ENCODE measurements at places on chromosomes 2 and 18.

GRCh38 chr2:73640946-73641766 is 1.1 kb downstream of the NAT8 start:
- DNase-seq = no peak

DNA sequence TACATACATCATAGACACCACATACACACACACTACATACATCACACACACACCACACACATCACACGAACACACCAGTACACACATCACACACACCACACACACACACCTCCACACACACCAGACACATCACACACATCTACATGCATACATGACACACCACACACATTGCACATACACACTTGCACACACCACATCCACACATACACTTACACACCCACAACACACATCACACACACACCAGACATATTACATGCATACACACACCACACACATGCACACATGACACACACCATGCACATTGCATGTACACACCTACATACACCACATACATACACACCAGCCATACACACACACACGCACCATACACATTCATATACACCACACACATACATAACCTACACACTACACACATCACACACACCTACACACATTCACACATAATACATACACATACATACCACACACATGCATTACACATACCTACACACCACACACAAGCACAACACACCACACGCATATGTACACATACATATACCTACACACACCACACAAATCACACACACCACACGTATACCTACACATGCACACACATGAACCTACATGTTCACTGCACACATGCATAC is 156.5 kb downstream of the NDUFA10 start:
- no peak for DNase-seq

GRCh38 chr18:12518326-12518725 is 110.6 kb downstream of the PRELID3A start:
- peak; percentile 24 for DNase-seq

- DNase-seq = no peak
Measured at GRCh38 chr2:119910566-119910965, 102.3 kb upstream of the EPB41L5 start.

GRCh38 chr2:187548656-187549055 is 5.6 kb downstream of the TFPI start:
- no peak for DNase-seq

All from NCI-H524 (cell line).